ENCODE measurements at places on chromosomes 1 and 21. TPM values are rescaled to one million over a fixed set of nuclear protein-coding genes. Genes with fewer than 3 reads are reported as not detected.

DNA sequence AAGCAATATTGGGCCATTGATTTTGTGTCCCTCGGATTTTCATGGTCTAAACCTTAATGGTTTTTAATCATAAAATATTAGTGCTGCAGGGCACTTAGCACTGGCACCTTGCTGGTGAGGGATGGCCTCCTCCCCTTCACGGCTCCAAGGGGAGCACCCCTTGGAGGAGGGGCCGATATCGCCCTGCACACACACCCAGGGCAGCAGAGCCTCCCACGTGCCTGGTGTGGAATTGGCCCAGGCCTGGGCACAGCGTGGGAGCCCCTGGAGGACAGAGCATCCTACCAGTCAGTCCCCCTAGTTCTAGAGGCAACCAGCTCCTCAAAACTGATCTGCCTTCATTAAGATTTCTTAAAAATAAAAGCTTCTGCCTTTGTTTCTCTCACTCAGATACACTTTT is 90.7 kb upstream of the CSF3R start:
- no peak for DNase-seq

- no peak for DNase-seq
Observed at GRCh38 chr1:34190692-34191091, 14.0 kb downstream of the C1orf94 start.

DNA sequence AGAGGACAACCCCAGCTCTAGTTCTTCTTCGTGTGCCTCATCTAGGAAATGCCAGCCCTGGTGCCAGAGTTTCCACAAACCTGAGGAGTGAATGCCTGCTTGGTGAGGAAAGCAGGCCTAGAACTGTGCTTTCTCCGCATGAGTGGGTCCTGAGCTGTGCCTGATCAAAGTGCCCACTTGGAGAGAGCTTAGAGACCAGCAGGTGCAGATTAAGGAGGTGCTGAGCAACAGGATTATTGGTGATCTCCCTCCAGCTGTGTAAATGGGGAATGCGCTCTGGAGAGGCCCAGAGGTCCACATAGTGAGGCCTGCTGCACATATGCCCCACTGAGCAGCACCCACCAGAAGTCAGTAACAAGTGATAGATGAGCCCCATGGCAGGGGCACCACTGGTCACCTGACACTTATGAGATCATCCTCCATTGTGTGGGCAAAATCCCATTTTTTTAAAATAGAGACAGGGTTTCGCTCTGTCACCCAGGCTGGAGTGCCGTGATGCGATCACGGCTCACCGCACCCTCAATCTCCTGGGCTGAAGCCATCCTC is 127.2 kb upstream of the ZC3H12A start:
- no peak for DNase-seq

DNA sequence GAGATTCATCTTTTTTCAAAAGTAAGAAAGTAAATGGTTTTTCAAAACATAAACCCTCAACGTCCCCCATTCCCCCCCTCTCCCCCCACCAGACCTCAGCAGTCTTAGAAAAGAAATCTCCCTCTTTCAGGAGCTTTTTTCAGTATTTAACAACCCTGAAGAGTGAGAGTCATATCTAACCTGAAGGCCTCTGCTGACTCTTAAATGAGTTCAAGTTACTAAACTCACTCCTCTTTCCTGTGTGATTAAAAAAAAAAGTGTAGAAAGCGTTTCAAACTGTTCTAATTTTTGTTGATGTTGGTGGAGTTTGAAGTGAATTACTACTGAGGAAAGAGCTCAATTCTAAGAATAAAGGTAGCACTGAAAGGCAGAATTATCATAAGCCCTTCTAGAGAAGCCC is 93.7 kb downstream of the VAV3 start:
- no peak for DNase-seq

DNA sequence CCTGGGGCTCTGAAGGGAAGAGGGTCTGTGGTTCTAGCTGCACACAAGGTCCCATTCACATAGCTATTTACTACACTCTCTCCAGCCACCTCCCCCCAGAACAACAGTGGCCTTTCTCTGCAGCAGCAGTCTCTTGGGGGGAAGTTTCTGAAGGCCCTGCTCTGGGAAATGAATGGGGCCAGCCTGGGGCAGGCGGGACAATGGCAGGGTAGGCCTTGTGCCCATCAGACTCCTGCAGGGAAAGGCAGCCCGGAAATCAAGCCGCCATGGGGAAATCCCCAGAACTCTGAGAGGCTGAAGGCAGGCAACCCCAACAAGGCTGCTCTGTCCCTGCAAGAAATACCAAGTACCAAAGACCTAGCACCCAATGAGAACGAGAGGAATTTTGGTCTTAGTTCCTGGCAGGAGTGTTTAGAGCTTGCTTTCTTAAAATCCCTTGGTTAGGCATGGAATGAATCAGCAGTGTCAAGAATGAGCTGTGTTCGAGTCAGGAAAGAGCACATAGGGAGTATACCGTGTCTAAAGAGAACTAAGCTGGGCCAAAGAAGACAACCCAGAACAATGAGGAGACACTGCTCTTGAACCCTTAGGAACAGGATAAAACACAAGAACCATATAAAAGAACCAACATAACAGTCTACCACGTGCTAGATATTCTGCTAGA is 11.3 kb downstream of the ARHGEF11 start:
- DNase-seq = no peak

DNA sequence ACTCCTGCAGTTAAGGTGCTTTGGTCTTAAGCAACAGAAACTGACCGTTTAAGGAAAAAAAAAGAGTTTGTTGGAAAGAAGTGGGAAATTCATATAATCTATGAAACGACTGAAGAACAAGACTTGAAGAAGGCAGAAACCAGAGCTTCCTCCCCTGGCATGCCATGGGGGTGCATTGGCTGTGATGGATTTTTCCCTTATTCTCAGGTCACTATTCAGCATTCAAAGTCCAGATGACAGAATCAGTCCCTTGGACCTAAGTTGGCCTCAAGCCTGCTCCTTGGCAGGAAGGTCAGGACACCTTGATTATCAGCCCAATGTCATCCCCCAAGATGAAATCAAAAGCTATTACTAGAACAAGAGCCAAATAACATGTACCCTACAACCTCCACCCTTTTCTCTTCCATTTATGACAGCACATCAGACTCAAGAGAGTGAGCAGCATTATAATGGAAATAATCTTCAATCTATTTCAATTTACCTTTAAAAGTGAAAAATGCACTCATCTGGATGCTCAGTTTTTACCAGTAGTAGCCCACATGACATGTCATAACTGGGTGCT is 15.8 kb upstream of the TMEM9 start:
- no peak for DNase-seq

DNA sequence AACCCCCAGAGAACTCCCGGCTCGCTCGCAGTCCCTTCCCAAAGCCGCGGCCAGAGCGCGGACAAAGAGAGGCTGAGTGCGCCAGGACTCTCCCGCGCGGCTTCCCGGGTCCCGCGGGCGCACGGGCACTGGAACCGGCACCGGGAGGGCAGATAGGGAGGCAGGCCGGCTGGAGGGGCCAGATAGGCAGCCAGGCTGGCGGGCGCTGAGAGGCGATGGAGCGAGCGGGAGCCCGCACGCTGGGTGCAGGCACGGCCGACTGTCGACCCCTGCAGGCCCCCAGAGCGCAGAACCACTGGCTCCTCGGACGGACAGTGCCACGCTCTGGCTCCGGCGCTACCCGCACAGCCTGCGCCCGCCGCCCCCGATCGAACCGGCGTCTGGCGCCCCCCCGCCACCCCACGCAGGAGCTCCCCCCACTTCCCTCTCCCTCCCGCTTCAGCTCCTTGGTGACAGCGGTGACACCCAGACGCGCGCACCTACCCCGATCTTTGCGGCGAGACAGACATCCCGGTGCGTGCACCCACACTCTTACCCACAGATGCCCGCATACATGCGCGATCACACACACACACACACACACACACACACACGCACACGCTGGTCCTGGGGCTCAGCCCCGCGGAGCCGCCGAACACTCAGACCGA is 534 bp downstream of the SLC6A9 start:
- DNase-seq = peak; percentile 57

DNA sequence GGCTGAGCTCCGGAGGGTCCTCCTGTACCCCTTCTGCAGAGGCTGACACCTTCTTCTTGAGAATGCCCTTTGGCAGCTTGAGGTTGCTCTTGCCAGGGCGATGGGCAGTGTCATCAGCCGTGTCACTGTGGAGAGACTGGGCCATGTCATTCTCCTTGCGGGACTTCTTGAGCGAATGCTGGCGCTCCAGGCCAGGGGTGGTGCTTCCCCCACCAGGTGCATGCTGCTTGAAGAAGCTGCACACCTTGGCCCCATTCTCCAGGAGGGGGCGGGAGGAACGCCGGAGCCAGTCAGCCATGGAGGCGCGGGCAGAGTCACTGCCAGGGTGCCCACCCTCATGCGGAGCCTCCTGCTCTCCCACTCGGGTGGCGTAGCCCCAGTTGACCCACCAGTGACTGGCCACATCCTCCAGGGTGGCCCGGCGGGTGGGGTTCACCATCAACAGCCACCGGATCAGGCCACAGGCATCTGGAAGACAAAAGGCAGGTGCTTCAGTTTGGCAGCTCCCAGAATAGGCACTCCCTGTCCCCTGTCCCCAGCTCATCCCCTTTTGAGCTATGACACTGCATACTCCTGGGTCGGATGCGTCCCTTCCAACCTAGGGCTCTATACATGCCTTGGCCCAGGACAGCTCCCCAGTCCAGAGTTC is 17.4 kb downstream of the NUAK2 start:
- DNase-seq = no peak

GRCh38 chr1:79785561-79785960 is 779.0 kb upstream of the ADGRL4 start:
- no peak for DNase-seq

GRCh38 chr1:57204942-57205787 is 218.7 kb downstream of the DAB1 start:
- no peak for DNase-seq

DNA sequence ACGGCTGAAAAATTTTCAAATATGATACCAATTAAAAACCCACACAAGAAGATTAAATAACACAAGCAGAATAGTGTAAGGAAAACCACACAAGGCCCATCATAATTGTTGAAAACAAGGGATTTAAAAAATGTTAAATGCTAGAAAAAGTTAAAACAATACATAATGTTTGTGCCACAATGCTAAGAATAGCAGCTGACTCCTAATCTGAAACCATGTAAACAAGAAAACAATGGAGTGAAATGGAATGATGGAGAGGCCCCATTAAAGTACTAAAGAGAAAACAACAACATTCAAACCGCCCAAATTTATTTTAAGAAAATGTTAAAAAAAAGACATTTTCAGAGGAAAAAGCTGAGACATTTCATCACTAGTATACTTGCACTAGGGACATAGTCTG is 663.6 kb upstream of the NCAM2 start:
- no peak for DNase-seq

DNA sequence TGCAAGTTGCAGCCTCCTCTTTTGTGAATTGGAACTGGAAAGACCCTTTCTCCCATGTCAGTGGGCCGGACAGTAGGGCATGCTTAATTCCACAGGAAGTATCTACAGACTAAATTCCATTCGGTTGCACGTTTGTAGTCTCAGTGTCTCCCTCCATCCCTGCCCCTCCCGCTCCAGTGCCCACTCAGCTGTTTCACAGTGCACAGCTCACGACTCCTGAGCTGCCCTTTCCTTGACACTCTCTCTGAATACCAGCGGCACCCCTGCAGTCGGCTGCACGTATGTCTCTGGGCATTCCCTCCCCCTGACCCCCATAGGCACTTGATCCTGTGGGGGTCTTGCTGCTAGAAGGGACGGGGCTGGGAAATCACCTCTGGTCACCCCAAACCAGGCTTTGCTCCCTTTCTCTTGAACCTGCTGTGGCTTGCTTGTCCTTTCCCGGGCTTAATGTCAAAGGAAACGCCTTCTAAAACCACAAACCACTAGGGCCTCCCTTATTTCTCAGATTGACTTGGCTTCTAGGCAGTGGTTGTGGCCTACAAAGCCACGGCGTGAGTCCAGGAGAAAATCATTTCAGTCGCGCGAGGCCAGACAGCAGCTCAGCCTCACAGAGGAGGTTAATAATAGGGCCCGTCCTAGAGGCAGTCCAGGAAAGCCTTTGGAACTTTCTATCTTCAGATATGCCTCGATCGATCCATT is 365.3 kb upstream of the PROX1 start:
- peak; percentile 29 for DNase-seq

- DNase-seq = no peak
Observed at GRCh38 chr21:31552826-31553225, 106.7 kb upstream of the SOD1 start.

DNA sequence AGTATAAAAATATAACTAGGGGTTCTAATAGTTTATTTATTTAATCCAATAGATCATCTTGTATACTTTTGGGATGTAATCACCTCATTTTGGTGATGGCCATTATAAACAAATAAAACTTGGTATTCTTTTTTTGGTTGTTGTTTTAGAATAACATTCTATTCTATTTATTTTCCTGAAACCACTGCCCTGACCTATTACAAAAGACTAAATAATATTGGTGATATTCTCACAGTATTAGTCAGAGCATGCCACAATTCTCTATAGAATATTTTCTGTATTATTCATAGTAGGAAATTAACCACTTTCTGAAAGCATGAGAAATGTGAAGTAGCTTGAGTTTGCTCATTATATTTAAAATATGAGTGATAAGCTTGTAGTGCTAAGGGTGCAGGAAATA is 54.1 kb upstream of the LRRC7 start:
- DNase-seq = no peak

KCNJ15 gene
- 0.15 TPM for total RNA-seq

C1QTNF12 gene
- total RNA-seq = 4.2 TPM

ATP1A4 gene
- total RNA-seq = not detected

IL24 gene
- 10.0 TPM for total RNA-seq

SHE gene
- total RNA-seq = not detected

ZMYND12 gene
- 1.3 TPM for total RNA-seq

TMEM35B gene
- 28.8 TPM for total RNA-seq

Measured in activated CD4-positive, alpha-beta memory T cell treated with anti-CD3 and anti-CD28 coated beads for 36 hours (primary cell).